ENCODE measurements at places on chromosomes 4 and X.

GRCh38 chrX:136747003-136747986, 33.4 kb downstream of the ARHGEF6 start:
- no peak for DNase-seq

DNA sequence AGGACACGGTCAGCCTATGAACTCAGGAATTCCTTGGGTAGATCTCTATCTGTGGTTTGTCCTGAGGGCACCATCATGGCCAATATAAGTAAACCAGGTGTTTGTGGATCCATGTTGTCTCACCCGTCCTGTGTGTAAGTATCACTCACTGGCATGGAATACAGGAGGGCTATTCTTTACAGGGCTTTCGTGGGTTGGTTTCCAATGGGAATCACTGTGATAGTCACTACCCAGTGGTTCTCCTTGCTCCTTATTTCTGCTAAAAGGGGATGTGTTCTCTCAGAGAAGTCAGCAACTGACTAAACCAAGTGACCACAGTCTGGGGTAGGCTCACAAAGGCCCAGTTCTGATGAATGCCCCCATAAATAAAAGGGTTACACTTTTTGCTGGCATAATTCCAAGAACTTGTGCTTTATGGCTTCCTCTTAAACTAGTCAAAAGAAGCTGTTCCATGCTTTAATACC, 236.7 kb upstream of the JADE1 start:
- DNase-seq = no peak

DNA sequence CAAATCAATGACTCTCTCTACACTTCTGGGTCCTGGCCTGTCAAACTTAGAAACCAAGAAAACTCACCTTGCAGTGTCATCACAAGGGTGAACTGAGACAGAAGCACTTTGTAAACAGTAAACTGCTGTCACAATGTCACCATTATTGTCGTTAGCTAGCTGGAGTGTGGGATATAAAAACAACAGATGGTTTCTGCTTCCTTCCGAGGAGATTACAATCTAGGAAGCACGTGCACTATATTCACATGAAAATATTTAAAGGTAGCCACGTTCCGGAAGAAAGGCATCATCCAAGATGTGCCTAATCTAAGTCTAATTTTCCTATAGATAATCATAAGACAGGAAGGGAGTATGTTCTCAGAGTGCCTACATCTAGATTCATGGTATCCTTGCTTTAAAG, 64.7 kb upstream of the ACSL1 start:
- DNase-seq = no peak

DNA sequence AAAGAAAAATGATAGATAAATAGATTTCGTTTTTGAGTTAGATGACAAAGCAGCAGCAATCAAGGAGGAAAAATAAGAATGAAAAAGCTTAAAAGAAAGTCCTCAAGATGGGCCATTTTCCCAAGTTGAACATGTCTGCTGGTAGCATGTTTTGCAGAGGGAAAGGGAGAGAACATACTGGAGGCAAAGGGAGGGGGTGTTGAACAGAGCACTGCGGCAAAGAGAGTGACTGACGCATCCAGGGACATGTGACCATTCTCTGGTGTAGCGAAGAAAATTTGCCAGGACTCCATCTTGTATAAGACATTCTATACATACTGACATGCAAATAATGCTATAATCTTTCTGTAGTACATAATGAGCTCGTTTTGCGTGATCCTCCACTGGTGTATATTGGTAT, 1.2 kb downstream of the LINC00632 start:
- no peak for DNase-seq

DNA sequence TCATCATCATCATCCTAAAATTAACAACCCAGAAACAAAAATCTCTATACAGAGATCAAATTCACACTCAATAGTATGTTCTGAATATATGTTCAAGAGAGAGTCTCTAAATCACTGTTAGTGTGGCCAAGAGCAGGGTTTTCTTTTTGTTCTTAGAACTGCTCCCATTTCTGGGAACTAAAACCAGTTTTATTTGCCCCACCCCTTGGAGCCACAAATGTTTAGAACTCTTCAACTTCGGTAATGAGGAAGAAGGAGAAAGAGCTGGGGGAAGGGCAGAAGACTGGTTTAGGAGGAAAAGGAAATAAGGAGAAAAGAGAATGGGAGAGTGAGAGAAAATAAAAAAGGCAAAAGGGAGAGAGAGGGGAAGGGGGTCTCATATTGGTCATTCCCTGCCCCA, 32.3 kb downstream of the CYBB start:
- no peak for DNase-seq

DNA sequence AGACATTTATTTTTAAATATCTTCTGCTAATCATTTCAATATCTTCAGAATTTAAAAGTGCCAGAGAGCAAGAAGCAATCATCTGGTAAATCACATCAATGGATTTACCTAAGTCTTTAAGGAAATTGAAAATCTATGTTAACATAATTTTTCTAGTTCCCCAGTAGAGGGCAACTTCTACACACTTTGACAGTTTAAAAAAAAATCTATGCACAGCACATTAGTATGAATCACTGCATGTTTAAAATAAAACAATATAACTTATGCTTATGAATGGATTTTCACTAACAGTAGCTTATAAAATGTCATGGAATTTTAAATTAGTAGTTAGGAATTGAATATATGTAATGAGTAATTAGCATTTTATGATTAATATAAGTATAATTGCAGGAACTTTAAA, 126.5 kb downstream of the REELD1 start:
- no peak for DNase-seq

DNA sequence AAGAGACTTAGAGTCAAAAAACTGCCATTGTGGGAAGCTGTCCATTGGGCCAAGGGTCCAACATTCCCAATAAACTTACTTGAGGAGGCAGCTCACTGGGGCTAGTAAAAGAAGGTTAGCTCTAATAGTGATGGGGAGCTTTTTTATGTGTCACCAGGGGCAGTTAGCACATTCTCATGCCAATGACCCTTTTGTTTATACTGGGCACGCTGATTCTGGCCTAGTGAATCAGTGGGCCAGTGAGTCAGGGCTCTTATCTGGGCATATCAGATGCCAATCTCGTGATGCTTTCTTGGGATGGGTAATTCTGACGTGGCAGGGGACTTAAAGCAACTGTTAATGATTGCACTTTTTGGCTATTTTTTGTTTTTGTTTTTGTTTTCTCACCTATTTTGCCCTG, 27.8 kb downstream of the TCEAL1 start:
- peak; percentile 71 for DNase-seq

DNA sequence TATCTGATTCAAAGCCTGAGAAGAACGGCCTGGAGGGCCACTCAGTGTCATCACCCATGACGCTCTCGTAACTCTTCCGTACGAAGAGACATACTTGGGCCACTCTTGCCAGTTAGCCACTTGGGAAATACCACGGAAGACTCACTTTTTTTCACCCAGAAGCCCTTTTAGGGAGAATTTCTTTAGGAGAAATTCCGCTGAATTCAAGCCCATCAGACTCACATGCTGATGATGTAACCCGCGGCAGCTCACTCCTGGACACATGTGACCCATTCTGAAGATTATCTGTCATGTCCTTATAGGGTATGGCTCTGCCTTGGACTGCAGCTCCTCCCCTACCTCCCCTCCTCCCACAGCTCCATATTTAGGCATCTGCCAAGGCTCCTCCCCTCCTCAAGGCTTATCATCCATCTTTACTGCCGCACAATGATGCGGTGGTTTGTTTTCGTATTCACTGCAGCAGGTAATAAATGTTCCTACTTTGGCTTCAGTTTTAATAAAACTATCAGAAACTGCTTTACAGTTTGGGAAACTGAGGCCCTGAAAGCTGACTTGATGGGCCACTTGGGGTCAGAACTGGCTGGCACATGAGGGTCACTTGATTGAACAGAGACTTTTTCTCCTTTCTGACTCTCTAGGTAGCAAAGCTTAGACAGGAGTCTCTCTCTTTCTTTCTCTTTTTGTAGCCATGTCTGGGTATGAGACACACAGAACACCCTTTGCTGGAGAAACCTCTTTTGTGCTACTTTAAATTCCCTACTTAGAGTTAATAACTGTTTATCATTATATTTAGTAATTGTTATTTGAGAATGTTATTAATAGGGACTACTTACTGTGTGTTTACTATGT, 42.1 kb downstream of the RHOH start:
- DNase-seq = no peak

DNA sequence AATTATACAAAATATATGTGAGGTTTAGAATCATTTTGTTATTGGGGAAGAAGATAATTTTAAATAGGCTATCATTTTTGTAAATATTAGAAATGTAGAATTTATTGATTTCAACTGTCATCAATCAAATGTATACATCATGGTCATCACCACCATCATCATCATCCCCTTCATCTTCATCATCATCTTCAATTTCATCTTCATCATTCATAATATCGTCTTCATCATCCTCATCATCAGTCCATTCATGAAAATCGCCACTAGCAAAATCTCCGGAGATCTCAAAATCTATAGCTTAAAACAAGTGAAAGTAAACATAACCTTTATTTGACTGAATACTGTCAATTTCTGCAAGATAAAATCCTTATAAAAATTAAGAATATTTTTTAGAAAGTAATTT, 499.5 kb downstream of the SPOCK3 start:
- DNase-seq = no peak

Measured in RWPE2 (cell line).